ENCODE measurements at places on chromosomes 3 and 15.

DNA sequence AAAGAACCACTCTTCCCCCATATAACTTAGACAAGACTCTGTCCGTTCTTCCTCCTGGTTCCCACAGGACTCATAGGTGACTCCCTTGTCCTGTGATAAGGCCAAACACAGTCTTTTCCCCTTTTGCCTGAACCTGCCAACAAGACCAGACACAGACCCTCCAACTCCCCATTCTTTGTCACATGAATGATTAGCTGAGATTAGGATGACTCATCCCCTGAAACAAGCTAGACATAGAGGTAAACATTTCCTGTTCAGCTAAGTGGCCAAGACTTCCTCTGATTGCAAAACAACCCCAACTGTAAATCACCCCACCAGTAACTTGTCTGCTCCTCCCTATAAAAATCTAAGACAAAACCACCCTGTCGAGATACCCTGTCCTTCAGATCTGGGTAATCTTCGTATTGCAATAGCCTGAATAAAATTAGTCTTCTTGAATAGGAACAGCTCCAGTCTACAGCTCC is 11.4 kb upstream of the HTR3E start:
- no peak for DNase-seq

GRCh38 chr3:14843321-14843720 is 24.6 kb downstream of the FGD5 start:
- DNase-seq: no peak

DNA sequence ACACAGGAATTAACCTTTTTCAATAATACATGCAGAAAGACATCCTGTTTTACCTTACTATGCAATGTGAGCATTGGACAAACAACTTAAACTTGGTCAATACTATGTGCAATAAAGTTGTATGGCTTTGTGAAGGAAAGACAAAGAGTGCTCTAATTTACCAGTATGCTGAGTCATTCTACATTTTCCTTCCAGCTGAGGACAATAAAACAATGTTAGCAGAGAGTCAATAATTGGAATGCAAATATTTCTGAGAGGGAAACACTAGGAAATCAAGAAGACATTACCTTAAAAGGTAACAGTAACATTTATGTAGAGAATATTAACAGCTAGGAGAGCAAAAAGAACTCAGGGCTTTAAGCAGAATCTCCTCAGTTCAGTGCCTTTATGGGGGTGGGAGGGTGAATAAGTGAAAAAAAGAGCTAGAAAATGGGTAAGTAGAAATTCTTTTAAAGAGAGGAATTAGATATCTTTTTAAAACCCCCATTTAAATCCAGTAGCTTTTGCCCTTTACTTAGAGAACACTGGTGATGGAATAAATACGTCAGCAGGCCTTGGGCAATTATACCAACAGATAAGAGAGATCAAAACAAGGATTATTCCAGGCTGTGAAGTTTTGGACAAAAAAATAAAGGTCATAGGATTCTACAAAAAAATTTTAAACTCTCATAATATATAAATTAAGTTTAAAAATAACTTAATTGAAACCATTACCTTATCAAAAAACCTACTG is 11.6 kb upstream of the HGD start:
- DNase-seq: no peak

GRCh38 chr3:32315441-32315840 is 76.2 kb upstream of the CMTM7 start:
- DNase-seq: no peak

GRCh38 chr15:99421172-99421656 is 144.6 kb upstream of the MEF2A start:
- DNase-seq: no peak

DNA sequence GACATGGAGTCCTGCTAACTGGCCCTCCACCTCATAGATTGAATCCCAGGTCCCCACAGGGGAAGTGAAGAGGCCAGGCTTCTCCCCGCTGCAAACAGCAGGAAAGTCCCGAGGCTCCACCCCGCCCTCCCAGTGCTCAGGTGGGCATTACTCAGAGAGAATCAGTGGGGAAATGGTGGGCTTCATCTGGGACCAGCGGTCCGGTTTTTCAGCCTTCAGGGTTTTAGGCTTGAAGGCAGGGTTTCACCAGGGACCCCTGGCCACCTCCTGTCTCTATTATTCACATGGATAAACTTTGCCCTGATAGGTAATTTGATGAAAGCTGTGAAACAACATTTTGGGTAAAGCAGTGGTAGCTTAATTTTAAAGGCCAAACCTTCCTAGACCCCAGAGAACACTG is 31.3 kb downstream of the MKRN3 start:
- DNase-seq: no peak

- peak; percentile 6 for DNase-seq
Measured at GRCh38 chr15:76932135-76932966, 802 bp downstream of the RCN2 start.

- no peak for DNase-seq
Measured at GRCh38 chr15:42289166-42289565, 15.9 kb upstream of the TMEM87A start.

DNA sequence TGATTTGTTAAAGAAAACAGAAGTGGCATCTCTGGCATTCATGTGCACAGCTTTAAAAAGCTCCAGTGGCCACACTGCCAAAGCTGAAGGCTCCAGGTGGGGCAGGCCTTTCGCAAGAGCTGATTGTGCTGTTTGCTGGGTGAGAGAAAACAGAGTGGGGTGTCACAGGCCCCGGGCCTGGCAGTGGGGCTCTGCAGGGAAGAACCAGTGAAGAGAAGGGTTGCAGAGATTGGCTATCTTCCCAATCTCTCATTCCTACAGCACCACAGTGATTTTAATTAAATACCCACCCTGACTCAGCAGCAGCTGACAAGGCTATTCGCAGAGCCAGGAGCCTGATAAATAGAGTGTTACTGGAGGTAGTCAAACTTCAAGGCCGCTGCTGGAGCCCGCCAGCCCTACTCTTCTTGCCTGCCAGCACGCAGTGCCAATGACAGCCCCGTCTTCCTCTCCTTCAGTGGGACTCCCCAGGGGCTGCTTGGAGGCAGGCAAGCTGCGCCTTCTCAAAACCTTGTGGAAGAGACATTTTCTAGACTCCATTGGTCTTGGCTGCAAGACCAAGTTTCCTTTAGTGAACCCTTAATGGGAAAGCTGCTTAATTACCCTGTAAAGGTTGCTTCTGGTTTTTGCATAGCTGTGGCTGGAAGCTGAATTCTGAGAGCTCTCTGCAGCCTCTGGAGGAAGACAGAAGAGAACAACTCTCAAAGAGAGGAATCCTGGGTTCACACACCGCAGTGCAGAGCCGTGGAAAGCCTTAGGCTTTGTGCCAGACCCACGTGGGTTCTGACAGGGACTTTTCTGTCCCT is 225.8 kb upstream of the SLCO3A1 start:
- DNase-seq: no peak

- DNase-seq: no peak
Measured at GRCh38 chr3:114212646-114213045, 24.7 kb downstream of the ZNF80 start.

- DNase-seq: peak; percentile 62
Measured at GRCh38 chr3:179558742-179559364, 3.9 kb upstream of the ACTL6A start.

- DNase-seq: no peak
Measured at GRCh38 chr3:72169561-72170472, 384.9 kb upstream of the PROK2 start.

DNA sequence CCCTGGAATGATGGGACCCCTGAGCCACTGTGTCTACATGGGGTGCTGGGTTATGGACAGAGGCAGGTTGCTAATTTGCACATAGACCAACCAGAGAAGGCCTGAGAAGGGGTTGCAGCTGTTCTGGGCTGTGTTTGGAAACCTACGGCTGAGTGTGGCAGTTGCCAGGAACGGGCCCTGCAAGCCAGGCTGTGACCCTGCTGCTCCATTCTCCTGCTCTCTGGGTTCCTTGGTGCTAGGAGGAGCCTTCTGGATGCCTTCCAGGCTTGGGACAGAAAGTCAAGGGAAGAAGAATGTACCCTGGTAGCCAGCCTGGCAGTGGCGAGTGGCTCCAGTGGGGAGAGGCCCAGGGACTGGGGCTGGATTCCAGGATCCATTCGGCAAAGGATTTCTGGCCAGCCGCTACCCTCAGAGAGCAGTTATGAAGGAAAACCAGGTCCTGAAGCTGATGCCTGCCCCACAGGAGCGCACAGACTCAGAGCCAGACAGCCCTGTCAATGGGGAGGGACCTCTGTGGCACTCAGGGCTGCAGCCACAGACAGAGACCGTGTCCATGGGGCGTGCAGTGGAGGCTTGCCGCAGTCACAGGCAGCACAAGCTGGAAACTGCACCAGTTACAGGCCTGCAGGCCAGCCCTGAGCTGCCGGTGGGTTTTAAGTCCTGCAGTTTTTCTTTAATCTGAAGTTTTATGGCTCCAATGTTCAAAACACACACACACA is 55.1 kb upstream of the ACAD9 start:
- no peak for DNase-seq

- peak; percentile 73 for DNase-seq
Measured at GRCh38 chr3:125591116-125591760, 4.1 kb downstream of the OSBPL11 start.

- DNase-seq: no peak
Measured at GRCh38 chr3:95655363-95655986, 1158.9 kb upstream of the EPHA6 start.

GRCh38 chr3:149688122-149688757 is 30.4 kb upstream of the WWTR1 start:
- no peak for DNase-seq

GRCh38 chr15:27238209-27238608 is 267.2 kb downstream of the GABRG3 start:
- no peak for DNase-seq

GRCh38 chr3:140062461-140062860 is 127.5 kb downstream of the CLSTN2 start:
- DNase-seq: no peak

DNA sequence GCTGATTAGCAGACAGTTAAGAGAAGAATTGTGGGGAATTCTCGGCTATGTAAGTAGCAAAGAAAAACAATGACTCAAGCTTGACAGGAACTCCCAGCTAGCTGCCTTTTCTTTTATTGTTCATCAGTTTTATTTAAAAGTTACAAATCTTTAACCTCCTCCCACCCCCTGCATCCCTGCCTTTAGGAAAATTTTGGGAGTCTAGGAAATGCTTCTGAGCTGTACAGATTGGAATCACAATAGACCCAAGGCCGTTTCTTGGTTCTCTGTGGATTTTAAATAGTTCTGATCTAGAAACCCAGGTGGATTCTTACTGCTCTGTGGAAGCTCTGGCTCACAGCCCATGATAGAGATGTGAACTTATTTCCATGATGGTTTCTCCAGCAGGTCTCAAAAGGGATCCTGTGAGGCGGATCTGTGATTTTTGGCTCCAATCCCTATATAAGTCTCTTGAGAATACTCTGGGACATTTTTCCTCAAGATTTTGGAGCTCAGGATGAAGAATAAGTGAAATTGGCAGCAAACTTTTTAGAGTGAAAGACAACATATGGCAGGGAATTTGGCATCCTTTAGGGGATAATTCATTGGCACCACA is 312.3 kb downstream of the EPHA3 start:
- DNase-seq: no peak

GRCh38 chr3:45567730-45568172 is 26.8 kb upstream of the LIMD1 start:
- DNase-seq: peak; percentile 83

- DNase-seq: no peak
Measured at GRCh38 chr3:111882799-111883198, 23.7 kb downstream of the PHLDB2 start.

Measured in CD14-positive monocyte (primary cell).